ENCODE measurements at places on chromosomes 12 and 14.

- DNase-seq = no peak
Measured at GRCh38 chr14:101947577-101947903, 16.8 kb upstream of the DYNC1H1 start.

GRCh38 chr14:83470466-83470865 lies 1936.8 kb upstream of the SEL1L start:
- no peak for DNase-seq

DNA sequence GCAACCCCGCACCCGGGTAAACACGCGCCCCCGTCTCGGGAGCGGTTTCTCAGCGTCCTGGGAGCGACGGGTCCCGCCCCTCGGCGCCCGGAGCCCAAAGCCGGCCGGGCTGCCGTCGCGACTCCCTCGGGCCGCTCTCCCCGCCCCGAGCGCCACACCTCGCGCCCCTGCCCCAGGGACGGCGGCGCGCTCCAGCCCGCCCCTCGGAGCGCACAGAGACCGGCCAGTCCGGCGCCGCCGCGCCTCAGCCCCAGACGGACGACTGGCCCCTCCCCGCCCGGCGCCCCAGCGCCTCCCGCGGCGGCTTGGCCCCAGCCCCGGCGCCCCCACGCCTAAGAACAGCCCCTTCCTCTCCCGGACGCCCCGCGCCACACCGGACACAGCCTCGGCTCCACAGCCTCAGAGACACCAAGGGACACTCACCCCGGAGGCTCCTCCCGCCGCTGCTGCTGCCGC lies 411 bp downstream of the BTBD7 start:
- peak; percentile 20 for DNase-seq

- peak; percentile 86 for DNase-seq
Measured at GRCh38 chr12:56158926-56159461, 835 bp downstream of the MYL6 start.

DNA sequence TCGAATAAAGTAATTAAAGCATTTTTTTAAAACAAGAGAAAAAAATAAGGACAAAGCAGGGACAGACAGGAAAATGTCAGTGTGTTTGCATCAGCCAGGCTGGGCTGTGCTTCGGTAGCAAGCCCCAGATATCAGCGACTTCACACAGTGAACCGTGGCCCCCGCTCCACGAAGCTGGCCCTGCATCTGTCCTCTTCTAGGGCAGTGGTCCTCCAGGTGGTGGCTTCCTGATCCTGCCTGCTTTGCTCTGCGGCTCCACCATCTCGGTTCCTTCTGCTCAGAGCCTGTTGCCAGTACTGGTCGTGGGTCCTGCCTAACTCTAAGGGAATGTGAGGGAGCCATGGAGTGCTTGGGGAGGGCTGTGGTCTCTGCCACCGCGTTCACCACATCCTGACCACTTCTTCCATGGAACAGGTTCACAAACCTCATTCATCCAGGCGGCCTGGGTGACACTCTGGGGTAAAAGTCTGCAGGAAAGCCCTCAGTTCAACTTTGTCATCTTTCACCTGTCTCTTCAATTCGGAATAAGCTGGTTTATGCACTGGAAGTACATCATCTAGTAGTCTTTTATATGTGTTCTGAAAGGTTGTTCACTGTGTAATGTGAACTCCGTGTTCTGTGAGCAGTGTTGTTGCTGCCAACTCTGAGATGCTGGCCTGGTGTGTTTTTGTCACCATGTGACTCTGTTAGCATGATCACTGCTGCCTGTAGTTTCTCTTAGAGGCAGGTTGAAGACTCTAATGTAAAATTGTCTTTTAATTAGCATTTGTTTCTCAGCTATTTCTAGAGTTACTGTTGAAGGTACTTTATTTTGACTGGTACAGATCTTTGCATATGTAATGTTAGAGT lies 47.9 kb downstream of the ANKRD9 start:
- DNase-seq = no peak

DNA sequence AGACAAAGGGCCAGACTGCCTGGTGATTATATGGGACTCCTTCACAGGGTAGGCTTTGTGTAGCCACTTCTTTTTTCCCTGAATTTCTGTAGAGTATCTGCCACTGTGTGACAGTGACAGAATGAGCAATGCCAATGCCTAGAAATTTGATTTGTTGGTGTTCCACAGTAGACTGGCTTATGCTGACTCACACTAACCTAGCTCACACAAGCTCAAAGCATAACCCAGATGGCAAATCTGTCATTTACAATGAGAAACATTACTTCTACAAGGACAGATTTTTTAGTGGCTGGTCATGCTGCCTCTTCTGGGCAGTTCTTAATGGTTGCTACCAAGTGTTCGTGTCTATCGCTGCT lies 15.9 kb downstream of the CFAP251 start:
- DNase-seq = peak; percentile 21
